ENCODE measurements at places on chromosomes 12 and 14.

DNA sequence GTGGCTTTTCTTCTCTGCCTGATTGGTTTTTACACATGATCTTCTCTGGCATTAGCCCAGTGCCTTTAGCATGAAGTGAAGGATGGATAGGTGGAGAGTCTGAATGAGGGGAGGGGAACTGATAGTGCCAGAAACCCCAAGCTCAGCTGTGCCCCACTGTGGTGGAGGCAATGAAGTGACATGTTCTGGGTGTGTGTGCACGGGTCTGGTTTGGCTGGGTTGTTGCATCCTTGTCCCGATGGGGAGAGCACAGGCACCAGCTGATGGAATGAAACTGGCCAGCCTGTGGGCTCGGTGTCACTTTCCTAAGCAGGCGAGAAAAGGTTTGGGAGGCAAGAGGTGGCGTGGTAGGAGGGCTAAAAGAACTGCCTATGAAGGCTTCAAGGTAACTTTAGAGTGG, 65.3 kb downstream of the CACNA1C start:
- DNase-seq: no peak

DNA sequence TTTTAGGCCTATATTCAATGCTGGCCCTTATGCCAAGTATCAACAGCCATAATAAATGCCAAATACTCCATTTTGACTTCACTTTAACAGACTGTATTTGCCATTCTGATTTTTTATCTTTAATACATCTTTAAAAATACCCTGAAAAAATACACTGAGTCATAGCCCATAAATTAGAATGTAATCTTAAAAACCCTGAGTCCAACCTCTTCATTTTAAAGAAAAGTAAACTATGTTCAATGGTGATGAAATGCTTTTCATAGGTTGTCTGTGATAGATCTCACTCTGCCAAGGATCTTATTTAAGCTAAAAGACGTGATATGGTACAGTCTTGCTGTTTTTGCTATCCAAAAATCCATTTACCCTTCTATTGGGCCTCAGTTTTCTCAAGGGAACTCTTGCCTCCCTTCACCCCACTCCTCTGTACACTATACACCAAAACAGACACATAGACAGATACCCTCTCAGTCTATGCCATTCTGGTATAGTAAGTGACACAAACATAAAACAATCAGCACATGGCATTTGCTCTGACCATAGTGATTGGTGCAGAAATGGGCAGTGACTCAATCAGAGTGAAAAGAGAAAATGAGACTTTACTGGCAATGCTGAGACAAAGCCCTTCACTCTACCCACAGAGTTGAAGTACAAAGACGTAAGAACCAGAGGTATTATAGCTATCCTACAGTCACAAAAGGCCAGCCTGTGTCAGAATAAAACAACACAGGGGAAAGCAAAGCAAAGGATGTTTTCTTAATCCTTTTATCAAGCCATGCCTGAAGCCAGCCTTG, 49.1 kb downstream of the BTG1 start:
- DNase-seq: no peak

GRCh38 chr14:77071938-77072388, 26.1 kb upstream of the CIPC start:
- no peak for DNase-seq

DNA sequence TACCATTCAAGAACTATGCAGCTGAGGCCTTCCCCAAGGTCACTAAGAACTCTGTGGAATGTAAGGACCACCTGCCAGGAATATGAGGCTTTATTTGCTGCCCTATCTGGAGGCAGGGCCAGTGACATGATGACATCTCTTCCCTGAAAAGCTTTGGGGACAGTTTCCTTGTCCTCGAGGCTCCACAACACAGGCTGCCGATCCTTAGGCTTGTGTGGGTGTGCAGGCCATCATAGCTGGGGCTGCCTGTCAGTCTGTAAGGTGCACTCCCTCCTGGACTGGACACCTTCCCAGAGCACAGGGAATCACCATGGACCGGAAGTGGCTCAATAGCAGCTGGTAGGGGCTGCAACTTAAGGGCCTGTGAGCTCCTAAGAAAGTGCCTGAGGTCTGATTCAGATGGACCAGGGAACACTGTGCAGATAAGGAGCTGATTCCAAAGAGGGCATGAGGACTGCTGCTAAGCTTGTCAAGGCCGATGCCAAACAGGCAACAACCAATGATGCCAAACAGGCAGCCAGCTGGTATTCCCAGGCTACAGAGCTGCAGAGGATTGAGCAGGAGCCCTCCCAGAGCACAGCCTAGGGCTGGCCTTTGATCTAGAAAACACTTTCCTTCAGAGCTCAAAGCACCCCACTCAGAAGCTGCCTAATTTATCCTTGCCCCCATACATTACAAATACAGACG, 84.3 kb downstream of the CRACR2A start:
- DNase-seq: no peak

DNA sequence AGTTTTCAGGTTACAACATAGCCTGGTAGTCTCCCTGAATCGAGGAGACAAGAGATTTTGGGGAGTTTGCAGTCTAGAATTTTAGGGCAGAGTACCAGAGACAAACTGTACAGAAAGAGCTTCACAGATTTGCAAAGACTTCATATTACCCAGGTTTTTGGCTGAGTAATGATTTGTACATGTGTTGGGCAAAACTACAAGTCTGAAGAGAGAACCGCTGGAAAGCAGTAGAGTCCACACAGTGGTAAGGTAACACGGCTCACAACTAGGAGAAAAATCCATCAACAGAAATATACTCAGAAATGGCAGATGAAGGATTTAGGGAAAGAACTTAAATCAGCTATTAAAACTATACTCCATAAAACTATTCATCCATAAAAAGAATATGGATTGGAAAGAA, 25.7 kb downstream of the FBXO33 start:
- DNase-seq: no peak

DNA sequence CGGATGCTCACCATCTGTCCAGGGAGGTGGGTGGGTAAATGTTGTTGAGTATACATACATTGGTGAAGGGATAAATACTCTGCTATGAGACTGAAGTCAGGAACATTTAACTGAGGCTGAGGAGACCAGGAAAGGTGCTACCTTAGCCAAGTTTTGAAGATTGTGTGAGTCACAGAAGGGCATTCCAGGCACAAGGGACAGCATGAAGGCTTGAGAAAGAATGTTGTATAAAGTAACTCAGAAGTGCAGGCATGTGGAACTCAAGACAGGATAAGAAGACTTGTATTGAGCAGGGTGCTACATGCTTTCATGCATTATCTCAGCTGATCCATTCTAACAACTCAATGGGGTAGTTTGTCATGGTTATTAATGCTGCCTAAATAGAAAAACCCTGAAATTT, 112.7 kb downstream of the IPO8 start:
- DNase-seq: peak; percentile 16

GRCh38 chr14:71190770-71191374, 283.6 kb downstream of the PCNX1 start:
- no peak for DNase-seq

DNA sequence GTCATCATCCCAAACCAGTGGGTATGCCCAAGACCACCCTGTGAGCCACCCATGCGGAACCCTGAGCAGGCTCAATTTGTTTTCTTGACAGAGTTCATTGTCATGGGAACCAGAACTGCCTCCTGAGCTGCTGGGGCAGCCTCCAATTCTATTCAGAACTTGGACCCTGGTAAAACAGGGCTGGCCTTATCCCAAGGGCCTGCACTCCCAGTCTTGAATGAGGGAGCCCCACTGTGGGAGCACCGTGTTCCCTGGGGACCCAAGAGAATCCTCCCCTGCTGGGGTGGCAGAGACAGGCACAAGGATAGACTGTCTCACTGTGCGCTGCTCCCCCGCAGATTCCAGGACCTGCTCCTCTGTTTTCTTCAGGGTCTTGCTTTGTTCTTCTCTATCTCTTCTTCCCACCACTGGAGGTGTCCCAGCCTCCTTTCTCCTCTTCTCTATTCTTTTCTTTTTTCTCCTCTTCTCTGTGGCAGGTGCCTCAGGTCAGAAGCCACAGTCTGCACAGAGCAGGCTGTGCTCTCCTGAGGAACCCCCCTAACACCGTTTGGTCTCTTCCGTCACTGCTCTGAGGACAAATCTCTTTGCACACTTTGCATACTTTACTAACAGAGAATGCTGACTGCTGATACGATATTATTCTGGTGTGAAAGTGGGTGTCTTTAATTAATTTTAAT, 31.2 kb upstream of the CHPT1 start:
- DNase-seq: no peak

DNA sequence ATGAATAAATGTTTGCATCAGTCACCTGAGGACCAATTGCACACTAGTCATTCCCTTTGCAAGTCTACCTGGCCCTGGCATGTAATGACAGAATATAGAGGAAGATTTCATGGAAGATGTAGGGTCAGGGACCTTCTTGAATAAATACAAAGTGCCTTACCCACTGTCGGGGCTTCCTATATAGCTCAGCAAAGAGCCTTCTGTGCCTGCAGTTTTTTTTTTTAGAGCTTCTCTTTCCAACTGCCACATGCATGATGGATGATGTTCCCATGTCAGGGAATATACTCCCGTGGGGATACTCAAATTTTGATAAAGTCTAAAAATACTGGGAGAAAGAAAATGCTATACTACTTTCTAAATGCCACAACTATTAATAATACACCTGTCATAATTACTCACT, 176.7 kb downstream of the ADCK1 start:
- no peak for DNase-seq

- peak; percentile 29 for DNase-seq
These were observed 1.3 kb downstream of the ARID4A start for GRCh38 chr14:58299401-58300330.

DNA sequence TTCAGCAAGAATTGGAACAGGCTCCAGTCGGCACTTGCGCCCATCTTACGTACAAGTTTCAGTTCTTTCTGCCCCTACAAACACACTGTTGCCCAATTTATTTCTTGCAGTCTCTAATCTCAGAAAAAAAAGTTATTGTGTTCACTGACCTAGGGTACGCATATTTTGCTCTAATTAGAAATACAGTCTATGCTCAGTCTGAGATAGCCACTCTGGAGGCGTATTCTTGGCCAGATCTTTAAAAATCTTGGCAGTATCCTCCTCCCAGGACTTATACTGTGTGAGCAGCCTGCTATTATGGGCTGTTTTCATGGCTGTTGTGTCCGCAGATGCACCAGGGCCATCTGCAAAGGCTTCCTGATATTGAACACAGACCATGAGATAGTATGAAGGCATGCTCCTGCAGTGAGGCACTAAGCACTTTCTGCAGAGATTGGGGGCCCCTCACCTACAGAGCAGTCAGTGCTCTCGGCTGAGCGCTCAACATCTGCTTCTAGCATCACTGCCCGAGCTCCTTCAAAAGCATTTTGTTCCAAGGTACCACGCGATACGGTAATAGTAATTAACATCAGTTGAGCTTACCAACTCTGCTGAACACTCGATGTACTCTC, 57.9 kb downstream of the PPM1H start:
- DNase-seq: no peak

GRCh38 chr14:100825713-100826331, at the start of gene MEG3:
Gene MEG3 (plus strand): TSS chr14:100826118.
- peak; percentile 84 for DNase-seq

- DNase-seq: no peak
These were observed 12.2 kb upstream of the CLMN start for GRCh38 chr14:95331708-95332408.

DNA sequence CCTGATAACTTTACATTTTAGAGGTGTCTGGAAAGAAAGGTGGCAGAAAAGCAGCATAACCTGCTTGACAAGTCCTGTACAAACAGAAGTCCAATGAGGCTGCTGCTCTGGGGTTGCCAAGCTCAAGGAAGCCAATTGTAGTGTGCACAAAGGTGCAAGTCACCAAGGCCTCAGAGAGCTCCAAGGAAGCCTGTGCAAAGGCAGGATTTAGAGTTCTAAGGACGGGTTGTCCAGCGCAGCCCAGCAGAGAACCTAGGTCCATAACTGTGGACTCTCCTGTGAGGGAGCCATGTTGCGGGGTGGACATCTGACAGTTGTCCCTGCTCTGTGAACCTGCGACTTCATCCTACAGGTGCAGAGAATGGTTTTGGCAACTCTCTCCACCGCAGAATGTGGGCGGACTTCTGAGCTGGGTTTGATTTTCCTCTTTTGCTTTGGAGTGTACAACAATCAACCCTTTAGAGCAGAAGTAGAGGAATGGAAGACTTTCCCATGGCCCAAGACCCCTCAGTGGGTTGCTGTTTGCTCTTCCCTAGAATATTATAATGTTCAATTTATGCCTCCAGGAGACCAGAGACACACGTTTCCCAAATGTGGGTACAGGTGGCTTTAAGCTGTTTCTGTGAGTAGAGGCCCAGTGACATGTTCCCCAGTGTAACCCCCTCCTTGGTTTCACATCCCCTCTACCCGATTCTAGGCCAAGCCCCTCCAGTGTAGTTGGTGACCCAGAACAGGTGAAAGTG, 81.0 kb downstream of the ETV6 start:
- DNase-seq: no peak

DNA sequence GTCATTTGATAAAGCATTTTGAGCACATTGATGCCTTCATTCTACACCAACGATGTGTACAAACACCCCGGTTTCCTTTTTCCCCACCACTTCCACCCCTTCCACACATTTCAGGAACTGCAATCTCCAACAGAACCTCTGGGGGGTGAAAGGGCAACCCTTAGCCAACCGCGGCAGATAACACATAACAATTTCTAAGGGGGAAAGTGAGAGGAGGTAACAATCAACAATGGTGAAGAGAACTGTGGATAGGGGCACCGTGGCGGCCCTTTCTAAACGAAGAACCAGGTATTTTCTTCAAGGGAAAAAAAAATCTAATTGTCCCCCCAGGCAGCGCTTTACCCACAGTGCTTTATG, 1.1 kb downstream of the KITLG start:
- peak; percentile 50 for DNase-seq

DNA sequence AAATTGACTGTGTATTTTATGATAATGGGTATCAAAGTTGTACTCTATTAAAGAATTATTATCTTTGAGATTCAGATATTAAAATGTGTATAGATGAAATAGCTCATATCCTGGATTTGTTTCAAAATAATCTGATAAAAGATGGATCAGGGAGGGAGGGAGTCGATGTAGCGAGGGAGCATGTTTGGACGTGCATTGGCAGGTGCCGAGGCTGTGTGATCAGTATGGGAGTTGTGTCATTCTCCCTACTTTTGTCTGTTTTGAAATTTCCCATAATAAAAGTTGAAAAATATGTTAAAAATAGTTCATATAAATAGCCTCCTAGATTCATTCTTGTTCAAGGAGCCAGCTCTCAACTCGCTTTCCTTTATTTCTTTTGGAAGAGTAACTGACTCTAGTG, 171.6 kb upstream of the HIF1A start:
- no peak for DNase-seq

DNA sequence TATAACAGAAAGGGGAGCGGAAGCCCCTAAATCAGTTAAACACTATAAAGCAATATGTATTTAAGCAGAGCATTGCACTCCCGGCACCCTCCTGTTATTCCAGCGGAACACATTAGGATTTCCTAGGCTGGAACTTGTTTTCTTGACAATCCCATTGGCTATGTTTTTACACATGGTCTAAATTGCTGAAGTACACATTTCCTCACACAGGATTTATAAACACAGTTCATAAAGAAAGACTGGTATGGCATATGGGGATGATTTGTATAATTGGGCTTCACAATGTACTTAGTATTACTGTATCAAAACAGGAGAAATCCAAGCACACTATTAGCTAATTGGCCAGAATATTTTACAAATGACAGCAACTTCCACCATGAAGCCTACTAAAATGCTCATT, 23.3 kb downstream of the PAX9 start:
- DNase-seq: no peak

- no peak for DNase-seq
These were observed 557 bp downstream of the COPS7A start for GRCh38 chr12:6724409-6724797.

All from AG08396 (cell line).